ENCODE measurements at places on chromosomes 12 and 14.

DNA sequence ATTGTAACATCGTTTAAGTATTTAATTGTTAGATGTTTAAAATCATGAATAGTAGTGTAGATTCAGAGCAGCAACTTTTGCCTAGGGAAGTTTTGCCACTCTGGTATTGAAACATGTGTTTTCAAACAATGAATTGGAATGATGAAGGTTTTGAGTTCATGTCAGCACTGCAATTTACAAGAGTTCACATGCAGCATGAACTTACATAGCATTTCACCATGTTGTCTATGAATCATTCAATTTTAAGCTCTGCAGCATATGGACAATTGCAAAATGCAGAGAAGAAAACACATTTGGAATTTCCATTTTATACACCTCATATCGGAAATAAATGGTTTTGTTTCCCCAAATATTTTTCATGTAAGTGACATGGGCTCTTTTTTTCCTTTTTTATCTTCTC lies 170.7 kb upstream of the CDKN3 start:
- no peak for DNase-seq

DNA sequence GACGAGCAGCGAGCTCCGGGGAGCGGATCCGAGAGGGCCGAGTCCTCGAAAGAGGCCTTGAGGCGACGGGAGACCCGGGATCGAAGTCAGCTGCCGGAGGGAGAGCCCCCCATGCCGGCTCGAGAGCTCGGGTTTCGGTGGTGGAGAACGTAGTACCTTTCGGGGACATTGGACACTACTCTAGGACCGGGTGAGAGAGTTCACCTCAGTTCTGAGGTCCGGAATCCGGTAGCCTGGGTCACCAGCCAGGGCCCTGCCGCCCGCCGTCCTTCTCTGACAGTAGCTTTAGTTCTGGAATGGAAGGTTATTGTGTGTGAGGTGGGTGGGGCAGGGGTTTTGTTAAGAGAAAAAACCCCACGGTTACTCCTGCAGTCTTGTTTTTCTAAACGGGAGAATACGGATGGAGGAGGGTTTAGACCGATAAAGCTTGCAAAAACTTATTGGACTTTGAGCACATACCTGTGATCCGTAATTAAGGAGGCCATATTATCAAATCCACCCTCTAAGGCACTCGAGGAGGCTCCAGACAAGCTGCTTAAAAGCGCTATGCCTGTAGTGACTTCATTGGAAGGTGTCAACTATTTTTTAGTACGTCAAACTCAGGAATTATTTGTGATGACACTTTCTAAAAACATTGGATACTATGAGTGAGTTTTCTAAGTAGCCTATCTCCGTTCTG lies 765 bp downstream of the SCYL2 start:
- DNase-seq, result peak; percentile 48

DNA sequence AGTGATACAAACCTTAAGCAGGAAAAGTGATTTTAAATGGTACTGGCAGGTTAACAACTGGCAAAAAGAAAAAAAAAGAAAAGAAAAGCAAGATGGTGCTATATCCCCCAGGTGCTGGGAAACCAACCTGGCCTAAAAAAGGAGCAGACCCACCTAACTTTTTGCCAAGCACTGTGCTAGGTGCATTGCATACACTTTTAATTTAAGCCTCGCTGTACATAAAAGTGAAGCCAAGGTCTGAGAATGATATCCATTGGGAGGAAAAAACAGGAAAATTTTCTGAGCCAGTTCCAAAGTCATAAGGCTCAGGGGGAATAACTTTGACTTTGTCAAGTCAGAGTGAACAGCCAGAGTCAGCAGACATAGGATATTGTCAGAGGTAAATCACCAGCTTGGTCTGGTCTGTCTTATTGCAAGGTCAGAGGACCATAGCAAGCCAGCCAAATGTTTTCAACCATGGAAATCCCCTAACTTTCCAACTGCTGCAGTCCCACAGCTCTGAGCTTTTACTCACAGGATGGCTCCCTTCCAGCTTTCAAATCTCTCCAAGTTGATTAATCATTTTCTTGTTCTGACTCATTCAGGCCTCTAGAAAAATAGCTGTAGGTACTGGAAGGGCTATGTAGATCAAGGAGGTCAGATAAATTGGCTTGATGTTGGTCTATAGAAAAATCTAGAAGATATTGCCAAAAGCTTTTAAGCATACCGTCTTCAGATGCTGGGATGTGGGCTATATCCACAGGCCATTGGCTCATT lies 412.9 kb downstream of the RAD51B start:
- DNase-seq, result peak; percentile 28

DNA sequence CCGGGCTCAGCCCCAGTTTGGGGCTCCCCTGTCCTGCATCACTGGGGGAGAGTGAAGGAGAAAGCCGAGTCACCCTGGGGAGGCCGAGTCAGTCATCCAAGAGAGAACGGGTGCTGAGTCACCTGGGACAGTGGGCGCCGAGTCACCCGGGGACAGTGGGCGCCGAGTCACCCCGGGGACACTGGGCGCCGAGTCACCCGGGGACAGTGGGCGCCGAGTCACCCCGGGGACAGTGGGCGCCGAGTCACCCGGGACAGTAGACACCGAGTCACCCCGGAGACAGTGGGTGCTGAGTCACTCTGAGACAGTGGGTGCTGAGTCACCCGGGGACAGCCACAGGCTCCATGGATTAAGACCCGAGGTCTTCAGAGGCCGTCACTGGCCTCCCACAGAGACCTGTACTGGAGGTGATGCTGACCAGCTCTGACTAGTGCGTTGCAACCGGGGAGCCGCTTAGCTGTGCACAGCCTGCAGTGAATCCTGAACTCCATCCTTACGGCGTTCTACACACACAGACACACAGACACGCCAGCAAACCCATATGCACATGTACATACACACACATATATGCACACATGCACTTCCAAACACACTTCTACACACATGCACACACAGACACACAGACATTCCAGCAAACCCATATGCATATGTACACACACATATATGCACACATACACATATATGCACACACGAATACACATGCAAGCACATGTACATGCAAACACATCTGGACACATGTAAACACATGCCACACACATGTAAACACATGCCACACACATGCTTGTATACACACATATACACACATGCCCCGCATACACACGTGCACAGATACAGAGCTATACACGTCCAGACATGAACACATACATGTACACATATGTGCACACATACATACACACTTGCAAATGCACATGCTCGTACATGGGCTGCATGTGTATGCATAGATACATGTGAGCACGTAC lies 64.9 kb upstream of the GALNT9 start:
- no peak for DNase-seq

DNA sequence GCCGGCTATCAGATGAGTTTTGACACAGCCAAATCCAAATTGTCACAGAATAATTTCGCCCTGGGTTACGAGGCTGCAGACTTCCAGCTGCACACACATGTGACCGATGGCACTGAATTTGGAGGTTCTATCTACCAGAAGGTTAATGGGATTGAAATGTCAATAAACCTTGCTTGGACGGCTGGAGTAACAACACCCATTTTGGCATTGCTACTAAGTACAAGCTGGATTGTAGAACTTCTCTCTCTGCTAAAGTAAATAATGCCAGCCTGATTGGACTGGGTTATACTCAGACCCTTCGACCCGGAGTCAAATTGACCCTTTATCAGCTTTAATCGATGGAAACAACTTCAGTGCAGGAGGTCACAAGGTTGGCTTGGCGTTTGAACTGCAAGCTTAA lies 100.2 kb upstream of the EVL start:
- no peak for DNase-seq
